ENCODE measurements at places on chromosomes 13 and 19.

DNA sequence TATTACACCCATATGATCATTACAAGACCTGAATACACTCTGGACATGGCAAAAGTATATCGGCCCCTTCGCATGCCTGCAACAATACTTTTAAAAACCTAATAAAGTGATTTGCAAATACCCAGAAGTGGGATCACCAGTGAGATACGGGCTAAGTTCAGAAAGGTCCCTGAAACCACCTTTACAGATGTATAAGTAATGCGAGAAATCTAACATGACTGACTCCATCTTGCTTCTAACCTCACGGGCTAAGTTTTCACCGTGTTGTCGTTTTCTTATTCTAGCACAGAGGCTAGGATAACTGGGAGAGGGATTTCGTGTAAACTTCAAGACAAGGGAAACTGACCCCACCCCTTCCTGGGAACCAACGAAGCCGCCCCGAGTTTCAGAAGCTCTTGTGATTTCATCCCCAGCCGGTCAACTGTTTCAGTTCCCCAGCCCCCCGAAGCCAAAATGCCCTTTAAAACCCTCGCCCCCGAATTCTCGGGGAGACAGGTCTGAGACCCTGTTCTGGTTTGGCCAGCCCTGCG lies 703 bp downstream of the NEK3 start:
- no peak for DNase-seq

- no peak for DNase-seq
These were observed 7.6 kb downstream of the GRIK5 start for GRCh38 chr19:42062381-42062780.

DNA sequence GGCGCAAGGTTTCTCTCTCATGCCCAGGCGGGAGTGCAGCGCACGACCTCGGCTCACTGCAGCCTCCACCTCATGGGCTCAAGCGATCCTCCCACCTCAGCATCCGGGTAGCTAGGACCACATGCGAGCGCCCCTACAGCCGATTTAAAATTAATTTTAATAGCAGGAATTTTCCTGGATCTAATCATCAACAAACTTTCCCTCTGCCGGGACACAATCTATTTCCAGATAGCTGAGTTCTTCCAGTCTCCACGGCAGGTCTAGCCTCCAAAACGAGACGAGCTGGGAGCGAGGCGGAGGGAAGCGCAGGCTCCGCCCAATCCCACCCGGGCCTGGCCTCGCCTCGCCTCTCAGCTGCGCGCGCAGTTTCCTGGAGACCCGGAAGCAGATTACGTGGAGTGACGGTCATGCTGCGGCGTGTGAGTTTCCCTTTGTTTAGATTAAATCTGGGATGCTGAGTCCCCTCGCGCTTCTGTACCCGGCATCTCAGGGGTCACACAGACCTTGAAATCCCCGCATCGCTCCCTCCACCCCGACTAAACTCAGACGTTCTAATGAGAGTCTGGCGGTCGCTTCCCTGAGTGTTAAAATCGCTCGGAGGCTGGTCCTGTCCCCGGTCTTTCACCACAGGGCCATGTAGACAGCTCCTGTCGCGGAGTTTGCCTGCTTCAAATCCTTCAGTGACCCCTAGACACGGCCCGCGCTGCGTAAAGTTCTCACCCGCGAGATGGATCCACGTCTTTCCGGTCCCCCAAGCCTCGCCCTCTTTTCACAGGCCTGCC lies at the start of gene ZNF880:
Gene ZNF880 (plus strand): TSS at position 365 of the 782 bp plus-strand sequence. CDS start 43 bp downstream, at position 408.
- peak; percentile 92 for DNase-seq

DNA sequence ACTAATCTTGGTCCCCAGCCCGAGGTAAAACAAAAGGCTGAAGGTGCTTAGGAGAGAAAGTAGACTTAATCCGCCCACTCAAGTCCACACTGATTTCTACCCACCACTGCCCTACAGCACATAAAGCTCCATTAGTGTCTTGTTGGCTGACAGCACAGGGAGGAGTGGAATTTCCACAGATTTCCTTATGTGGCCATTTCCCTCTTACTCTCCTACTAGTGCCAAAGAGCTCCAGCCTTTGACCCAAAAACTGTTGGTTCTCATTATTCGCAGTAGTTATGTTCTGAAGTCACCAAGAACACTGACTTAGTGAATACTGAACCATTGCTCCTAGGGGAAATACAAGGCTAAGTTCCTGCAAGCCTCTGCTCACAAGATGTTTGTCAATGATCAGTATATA lies 61.2 kb downstream of the RAB20 start:
- no peak for DNase-seq

DNA sequence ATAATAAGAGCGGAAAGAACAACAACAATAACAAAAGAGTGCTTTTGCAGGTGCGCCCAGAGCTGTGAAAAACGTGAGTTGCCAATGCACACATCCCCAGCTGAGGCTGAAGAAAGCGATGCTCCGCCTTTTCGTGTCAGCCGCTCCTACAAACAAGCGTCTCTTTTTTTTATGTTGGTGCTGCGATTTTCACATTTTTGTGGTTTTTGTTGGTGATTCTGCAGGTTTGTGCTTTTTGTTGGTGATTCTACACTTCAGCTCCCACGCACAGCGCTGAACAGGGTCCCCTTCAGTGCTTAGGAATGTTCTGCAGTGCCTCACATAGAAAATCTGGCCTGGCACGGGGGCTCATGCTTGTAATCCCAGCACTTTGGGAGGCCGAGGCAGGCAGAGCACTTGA lies 7.3 kb upstream of the SBK3 start:
- no peak for DNase-seq

- DNase-seq: no peak
These were observed 13.4 kb upstream of the C19orf33 start for GRCh38 chr19:38290631-38291147.

- no peak for DNase-seq
These were observed 9.2 kb upstream of the CLIP3 start for GRCh38 chr19:36041831-36042230.

DNA sequence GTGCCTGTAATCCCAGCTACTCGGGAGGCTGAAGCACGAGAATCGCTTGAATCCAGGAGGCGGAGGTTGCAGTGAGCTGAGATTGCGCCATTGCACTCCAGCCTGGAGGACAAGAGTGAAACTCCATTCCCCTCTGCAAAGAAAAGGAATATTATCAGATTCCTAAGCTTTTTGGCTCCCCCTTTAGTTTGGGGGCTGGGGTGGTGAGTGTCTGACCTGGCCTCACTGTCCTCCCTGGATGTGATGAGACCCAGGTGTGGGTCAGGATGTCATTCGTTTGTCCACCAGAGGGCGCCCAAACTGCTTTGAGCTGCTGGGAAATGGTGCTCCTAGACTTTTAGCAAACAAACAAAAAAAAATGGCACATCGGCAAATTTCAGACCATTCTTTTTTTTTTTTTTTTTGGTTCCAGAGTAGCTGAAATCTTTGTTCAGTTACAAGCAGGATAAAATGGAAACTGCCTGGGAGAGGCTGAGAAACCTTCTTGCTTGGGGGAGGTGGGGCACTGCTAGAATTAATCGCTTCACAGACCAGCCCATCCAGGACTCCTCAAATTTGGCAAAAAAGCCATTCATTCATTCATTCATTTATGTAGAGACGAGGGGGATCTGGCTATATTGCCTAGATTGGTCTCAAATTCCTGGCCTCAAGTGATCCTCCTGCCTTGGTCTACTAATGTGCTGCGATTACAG lies 29.4 kb downstream of the SPC24 start:
- peak; percentile 83 for DNase-seq

GRCh38 chr13:64332048-64332447 lies 2898.1 kb downstream of the PCDH9 start:
- no peak for DNase-seq

- DNase-seq: no peak
These were observed 15.0 kb downstream of the PPP5C start for GRCh38 chr19:46361915-46362314.

DNA sequence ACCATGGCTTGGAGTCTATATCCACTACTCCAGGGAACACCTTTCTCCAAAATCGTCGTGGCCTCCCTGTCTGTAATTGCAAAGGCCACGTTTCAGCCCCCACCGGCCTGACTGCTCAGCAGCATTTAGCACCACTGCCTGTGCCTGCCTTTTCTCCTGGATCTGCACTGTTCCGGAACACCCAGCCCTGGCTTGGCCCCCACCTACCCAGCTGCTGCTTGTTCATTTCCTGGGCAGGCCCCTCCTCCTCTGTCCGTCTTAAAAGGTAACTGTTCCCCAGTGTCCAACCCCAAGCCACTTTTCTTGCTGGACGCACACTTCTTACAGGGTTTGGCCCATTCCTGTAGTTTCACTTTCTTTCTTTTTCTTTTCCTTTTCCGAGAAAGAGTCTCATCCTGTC lies 8.5 kb upstream of the SYT5 start:
- DNase-seq: no peak

- DNase-seq: no peak
These were observed 2.8 kb upstream of the SIGLECL1 start for GRCh38 chr19:51247972-51248590.

GRCh38 chr19:20254121-20254520 lies 87.1 kb downstream of the ZNF486 start:
- no peak for DNase-seq

- DNase-seq: peak; percentile 57
These were observed 391.0 kb downstream of the FGF9 start for GRCh38 chr13:22061806-22062391.

DNA sequence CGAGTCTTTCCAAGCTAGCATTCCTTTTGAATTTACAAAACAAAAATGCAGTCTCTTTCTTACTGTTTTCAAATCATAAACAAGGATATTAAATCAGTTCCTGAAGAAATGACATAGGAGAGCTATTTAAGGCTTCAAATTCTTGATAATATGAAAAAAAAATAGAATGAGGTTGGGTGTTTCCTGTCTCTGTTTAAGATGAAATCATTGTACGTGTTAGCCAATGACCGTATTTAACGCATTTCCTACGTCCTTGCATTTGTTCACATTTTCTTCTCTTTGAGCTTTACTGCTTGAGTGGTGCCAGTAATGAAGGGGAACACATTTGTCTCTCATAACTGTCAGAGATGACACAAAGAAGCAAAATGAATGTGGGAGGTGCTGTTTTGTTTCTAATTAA lies 821.3 kb downstream of the DIAPH3 start:
- DNase-seq: no peak

DNA sequence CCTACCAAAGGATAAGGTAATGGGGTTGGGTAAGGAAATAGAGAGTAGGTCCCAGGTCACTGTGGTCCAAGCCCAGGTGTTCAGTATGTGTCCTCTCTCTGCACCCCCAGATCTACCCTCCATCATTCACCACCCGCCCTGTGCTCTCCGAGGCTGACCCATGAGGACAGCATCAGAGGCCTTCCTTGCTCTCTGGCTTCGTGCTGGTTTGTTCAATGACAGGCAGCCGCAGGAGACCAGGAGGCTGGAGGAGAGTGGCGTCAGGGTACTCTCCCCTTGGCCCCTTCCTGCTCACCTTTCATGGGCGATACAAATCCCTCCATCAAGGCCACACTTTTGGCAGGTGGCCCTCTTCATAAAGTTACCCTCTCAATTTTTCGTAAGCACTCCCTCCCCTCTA lies 1.7 kb downstream of the TUBA3C start:
- no peak for DNase-seq

- DNase-seq: no peak
These were observed 18.0 kb upstream of the IZUMO2 start for GRCh38 chr19:50181121-50181520.

DNA sequence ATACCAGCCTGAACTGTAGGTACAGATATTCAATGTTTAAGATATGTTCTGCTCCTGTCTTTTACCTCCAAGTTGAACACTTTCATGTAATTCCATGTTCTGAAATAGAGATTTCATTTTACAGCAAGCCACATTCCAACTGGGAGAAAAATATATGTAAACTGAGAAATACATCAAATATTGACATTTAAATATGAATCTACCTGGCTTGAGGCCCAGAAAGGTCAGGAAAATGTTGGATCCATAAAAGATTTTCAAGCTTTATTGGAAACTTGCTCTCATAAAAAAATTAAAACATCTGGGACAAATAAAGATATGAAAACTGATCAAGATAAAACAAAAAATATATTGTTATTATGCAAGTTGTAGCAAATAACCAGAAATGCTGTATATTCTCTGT lies 1078.7 kb upstream of the ATXN8OS start:
- DNase-seq: no peak

GRCh38 chr13:73656863-73657262 lies 477.3 kb downstream of the KLF12 start:
- no peak for DNase-seq

DNA sequence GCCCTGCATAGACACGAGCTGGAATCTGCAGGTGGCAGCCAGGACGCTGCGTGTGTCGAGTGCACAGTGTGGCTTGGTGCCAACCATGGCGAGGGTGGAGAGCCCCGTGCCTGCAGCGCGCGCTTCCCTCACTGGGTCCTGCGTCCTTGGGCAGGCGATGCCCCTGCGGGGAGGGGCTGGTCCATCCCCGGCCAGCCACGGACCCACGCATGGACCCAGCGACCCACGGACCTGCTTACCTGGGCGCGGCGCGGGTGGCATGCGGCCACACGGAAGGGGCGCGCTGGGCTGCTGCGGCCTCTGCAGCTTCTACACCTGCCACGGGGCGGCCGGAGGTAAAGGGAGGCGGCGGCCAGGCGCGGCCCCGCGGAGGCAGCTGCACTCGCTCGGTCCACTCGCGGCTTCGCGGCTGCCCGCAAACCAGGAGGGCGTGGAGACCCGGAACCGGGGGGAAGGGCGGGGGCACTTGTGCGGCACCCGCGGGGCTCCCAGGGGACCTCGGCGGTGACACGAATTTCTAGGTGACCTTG lies 569 bp upstream of the MCF2L start:
- no peak for DNase-seq

- DNase-seq: no peak
These were observed 311.6 kb downstream of the KCNRG start for GRCh38 chr13:50326811-50327210.

DNA sequence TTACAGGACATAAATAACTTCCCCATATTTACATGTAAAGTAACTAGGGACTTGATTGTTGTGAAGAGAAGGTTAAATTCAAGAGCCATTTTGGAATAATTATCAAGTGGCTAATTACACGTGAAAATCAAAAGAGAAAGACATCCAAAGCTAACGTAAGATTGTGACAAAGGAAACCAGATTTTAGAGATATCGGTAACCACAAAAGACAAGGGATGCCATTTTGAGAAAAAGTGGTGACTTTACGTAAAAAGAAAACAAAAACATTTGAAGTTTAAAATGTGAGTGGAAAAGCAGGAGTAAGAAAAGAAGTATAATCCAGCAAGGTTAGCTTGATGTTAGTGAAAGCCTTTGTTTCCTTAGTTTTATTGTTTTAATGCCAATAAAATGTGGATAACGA lies 10.9 kb upstream of the VWA8 start:
- no peak for DNase-seq

DNA sequence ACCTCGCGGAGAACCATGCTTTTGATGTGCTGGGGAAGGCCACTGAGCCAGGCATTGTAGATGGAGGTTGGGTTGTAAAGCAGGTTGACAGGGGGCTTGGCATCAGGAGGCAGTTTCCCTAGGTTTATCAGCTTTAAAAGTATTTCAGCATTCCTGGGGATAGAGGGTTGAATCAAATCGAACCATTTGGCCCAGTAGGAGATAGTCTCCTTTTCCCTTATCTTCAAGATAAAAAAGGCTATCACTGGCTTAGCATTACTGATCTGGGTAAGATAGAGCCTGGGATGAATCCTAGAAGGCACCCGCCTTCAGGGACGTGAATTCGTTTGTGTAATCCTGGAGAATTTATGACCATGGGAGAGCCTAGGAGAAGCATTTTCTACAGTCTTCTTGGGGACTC lies 30.6 kb downstream of the SLC6A16 start:
- no peak for DNase-seq

- no peak for DNase-seq
These were observed 159.1 kb downstream of the GPC5 start for GRCh38 chr13:91557328-91558090.

- DNase-seq: no peak
These were observed 12.8 kb upstream of the SIGLEC10 start for GRCh38 chr19:51430221-51430620.
